LNCaP clone FGC (cell line): ENCODE measurements at places on chromosomes 1 and 21.

- no peak for DNase-seq
These were observed 12.3 kb downstream of the TNFRSF1B start for GRCh38 chr1:12179111-12179519.

DNA sequence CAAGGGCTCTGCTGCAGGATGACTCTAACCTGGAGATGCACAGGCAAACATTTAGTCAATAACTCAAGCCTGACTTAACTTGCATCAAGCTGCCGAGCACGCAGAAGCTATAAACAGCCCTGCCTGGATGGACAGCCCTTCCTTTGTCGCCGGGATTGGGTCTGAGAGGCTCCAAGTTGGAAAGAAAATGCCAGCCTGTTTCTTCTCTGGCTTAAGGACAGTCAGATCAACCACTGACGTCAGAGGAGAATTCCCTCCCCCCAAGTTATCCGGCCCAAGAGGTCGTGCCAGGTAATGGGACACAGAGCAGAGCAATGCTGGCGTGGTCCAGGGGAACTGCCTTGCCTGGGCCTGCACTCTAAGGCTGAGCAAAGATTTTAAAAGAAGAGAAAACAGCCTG lies 27.1 kb upstream of the LRRC38 start:
- no peak for DNase-seq

GRCh38 chr21:45949928-45950739 lies 31.4 kb upstream of the COL6A1 start:
- no peak for DNase-seq

DNA sequence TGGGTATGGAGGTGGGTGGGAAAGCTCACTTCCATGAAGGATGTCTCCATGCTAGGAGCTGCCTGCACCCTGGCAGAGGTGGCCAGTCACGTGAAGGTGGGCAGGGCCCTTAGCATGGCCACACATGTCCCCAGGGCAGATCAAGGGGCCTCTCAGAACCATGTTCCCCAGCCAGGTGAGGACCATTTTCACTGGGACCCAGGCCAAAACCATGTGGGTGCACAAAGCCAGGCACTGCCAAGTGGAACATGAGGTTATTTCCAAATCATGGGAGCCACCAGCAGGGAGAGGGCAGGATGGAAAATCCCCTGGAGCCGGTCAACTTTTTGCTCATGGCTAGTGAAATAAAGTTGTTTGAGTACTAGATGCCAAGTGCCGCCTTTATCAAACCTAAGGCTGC lies 9.7 kb downstream of the ZNF692 start:
- DNase-seq, result no peak

DNA sequence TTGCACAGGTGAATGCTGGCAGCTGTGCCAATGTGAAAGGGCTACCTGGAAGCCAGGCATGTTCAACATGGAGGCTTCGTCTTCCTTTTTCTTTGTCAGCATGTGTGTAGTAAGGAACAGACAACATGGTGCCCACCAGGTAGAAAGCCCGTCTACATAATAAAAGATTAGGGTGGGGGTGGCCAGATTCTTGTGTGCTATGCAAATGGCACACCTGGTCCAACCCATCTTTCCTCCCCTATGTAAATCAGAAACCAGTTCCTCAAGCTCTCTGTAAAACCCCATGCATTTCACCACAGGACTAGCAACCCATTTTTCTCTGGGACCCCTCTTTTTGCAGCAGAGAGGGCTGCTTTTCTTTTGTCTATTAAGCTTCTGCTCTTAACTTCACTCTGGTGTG lies 72.3 kb upstream of the ZP4 start:
- DNase-seq, result no peak

- DNase-seq, result no peak
These were observed 70.8 kb downstream of the DTL start for GRCh38 chr1:212106286-212106792.

GRCh38 chr1:115295904-115296696 lies 41.9 kb downstream of the NGF start:
- DNase-seq, result no peak

- peak; percentile 34 for DNase-seq
These were observed 209.8 kb downstream of the ROR1 start for GRCh38 chr1:63983391-63984256.

GRCh38 chr1:67429011-67429527 lies 1.1 kb downstream of the SERBP1 start:
- DNase-seq, result no peak

DNA sequence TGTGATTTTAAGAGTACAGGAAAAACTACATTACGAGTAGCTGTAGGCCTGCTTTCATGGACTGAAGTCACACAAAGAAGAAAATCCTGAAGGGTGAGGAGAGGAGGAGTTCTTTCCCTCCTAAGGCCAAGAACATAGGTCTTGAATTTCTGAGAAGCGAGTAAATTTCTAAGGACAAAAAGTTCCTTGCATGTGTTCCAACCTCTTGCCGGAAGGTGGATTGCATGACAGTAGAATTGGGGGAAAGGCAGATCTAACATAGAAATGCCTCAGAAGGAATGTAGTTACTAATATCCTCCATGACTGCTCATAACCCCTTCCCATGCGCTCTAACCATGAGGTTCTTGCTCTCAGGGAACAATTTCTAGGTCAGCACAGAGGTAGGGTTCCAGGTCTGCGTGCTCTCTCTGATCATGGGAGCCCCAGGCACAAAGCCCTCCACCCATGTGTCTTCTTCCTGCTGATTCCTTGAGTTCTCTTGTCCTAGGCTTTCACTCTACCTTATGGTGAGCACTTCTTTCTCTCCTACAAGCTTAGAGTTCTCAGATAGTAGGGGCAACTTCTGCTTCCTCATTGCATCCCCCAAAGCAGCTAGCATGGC lies 13.7 kb downstream of the CD2 start:
- no peak for DNase-seq

- DNase-seq, result no peak
These were observed 725 bp upstream of the ARPC5 start for GRCh38 chr1:183636334-183636682.

DNA sequence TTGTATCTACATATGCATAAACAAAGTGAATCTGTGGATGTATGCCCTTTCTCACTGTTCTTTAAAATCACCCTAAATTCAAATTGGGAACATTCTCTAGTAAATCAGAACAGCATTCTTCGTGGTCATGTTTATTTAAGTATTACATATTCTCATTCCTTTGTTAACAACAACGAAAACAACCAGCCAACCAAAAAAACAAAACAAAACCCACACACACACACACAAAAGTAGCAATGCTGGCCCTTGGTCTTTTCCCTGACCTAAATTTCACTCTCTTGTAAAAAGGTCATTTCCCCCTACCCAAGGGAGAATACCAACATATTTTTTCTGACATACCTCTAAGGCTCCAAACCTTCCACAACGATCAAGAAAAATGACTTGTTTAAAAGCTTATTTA lies 102.6 kb downstream of the NRIP1 start:
- no peak for DNase-seq

DNA sequence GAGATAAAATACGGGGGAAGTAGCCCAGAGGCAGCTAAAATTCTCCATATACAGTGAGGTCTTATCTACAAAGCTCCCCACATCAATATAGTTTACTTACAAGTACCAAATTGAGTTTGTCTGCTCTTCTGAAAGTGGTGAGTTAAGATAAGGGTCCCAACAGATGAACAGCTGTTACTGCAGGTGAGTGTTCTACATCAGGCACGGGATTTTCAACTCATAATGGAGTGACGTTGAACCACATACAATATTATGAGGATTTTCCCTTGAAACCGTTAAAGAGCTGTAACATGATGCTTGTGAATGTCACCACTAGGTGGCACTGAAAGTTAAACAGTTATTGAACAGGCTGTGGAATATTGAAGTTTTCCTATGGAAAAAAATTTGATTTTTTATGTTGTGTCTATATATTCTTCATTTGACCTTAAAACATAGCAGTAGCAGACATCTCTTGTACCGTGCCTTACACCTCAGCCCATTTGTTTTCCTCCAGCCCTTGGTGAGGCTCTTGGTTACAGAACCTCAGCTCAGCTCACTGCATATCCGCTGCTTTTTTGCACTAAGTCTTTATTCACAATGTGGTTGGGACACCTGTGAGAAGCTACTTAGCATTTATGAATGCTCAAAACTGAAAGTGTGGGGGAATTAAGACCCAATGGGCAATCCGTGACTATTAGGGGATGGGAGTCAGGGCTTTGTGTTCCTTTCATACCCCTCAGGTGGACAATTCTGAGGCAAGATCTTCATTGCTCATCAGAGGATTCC lies 23.2 kb downstream of the CD1D start:
- DNase-seq, result peak; percentile 38

GRCh38 chr1:12343823-12344487 lies 114.1 kb downstream of the VPS13D start:
- no peak for DNase-seq

DNA sequence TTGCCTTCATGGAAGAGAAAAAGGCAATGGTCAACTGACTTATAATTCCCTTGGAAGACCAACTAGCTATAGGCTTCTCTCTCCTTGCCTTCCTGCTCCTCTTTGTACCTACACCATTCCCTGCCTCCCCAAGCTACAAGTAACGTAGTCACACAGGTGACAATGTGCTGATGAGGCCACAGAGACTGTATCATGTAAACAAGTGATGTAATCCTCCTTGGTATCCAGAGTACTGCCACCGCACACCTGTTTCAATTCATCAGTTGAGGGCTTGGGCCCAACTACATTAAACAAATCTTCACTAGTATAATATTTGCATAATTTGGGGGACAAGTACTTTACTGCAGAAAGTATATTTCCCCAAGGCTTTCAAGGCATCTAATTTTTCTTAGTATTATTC lies 76.4 kb upstream of the SCYL3 start:
- DNase-seq, result no peak

GRCh38 chr21:45823100-45823681 lies 158.4 kb upstream of the COL6A1 start:
- DNase-seq, result no peak

DNA sequence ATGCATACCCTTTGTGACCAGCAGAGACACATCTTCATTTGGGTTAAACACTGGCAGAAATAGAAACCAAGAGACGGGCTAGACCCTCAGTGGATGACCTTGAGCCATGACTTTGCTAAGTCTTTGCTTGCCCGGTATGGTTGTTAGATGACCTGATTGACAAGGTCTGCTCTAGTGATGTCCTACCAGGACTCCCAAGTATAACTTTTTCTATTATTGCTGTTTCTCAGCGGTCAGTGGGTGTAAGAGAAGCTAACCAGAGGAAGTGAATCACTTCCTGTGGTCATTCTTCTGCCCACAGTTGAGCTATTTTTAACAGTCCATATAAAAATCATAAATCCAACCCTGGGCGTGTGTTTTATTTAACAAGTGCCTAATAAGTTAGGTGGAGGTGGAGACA lies 126.2 kb upstream of the ETS2 start:
- DNase-seq, result no peak

DNA sequence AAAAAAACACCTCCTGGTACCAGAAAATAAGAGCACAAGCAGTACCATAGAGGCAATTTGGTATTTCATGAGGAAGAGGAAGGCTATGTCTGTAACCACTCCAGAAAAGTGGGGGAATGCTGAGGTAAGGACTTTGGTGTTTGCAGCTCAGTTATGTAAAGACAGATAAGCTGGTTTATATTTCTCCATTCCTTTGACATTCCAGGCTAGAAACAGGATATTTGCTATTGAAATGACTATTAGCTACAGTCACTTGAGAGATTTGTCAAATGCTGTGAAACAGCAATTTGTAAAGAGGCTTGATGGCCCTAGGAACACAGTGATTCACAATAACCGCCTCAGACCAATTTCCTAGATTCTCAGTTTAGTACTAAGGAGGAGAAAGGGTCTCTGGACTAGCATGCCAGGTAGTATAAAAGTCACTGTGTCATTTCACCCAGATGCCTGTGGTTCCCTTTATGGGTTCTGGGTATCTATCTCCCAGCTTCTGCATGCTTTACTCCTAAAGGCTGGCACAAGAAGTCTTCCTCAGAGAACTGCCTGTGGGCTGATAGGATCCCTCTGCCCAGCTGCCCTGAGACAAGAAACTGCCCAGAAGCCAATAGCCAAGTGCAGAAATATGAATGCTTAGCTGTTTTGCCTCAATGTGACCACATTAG lies 80.5 kb downstream of the VCAM1 start:
- DNase-seq, result no peak

- DNase-seq, result no peak
These were observed 89.2 kb downstream of the GPR88 start for GRCh38 chr1:100627054-100627716.

DNA sequence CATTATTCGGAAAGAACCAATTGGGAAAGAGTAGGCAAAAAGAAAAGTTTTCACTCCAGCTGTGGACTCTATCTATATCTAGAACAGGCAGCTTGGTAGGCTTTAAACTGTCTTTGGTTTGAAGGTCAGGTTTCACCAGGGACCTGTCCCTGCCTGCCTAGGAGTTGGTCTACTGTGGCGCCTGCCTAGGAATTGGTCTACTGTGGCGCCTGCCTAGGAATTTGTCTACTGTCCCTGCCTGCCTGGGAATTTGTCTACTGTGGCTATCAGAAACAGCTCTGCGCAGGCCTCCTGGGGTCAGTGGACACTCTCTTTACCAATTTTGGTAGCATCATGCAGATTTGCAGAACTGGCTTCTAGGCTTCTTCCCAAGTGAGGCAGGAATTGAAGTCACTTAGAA lies 13.8 kb downstream of the USP25 start:
- no peak for DNase-seq
